Right renal pelvis (tissue), 4 donors: ENCODE measurements at places on chromosomes 3 and 15. TPM values are rescaled to one million over a fixed set of nuclear protein-coding genes. Genes with fewer than 3 reads are reported as not detected.

The ROPN1 gene
- not detected for polyA plus RNA-seq

The RBMS3 gene
- 15.0 TPM for polyA plus RNA-seq

The CERS3 gene
- polyA plus RNA-seq = 0.08 TPM

The C3orf33 gene
- 10.7 TPM for polyA plus RNA-seq

DNA sequence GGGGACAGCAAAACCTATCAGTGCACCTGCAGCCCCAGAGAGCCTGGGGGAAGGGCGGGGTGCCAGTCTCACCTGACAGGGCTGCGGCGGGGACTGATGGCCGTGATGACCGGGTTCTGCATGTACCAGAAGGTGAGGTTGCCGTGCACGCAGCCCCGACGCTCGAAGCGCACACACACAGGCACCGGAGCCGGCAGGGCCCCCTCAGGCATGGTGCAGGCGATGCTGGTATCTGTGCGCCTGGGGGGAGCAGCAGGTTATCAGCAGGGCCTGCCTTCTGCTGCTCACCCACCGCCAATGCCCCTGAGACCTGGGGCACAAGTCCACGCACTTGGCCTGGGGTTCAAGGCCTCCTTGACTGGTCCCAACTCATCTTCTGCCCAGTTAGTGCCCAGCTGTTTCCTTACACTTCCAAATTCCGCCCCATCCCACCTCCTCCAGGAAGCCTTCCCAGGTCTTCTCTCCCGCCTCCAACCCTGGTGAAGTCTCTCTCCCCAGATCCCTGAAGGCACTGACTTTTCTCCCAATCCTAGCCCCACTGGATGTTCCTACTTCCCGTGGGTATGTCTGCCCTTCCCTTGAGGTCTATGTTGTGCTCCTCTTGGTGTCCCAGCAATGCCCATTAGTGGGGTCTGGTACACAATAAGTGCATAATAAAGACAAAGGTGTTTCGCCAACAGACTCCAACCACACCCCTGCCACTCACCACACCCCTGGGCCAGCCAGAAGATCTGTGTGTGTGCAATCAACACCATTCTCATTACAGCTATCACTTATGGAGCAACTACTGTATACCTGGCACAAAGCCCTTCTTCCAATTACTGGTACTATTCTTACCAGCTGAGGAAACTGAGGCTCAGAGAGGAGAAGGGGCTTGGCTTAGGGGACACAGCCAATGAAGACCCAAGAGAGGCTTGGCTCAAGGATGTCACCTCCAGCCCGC is 28.9 kb downstream of the H1-8 start:
- DNase-seq = no peak
